ENCODE measurements at places on chromosomes 5 and 9.

GRCh38 chr5:176481711-176482110 is 33.5 kb downstream of the FAF2 start:
- DNase-seq: no peak

DNA sequence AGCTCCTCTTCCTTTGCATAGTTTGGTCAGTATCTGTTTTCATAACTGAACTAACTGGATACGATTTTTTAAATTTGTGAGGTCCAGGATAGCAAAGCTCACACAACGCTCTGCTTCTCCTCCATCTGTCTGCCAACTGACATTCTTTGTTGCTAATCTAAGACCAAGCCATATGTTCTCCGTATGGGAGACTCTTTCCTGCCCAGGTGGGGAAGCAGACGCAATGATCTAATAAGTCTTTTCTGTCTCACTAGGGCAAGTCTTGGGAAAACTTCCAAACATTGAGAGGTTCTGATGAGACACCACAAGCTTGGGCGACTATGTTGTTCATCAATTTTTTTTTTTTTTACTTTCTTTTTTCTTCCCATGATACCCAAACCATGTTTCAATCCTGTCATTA is 558.5 kb downstream of the EFNA5 start:
- no peak for DNase-seq

DNA sequence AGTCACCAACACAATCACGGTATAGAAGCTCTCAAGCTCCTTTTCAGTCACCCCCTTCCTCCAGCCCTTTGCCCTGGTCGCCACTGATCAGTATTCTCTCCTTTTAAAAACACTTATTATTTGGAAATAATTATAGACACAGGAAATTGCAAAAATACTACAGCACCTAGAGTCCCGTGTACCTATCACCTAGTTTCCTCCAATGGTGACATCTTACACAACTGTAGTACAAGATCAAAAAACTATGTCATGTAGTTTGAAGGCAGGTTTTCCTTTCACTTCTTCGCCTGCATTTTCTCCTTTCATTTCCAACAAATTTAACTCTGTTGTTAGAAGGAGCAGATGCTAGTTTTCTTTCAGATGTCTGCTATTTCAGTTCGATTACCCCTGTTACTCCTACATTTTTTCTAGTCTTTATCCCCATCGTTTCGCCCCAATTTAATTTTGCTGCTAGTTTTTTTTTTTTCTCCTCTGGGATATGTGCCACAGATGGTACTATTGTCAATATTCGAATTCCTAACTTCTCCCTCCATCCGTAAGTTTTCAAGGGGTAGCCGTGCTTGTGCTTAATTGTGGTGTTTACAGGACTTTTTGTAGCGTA is 612 bp upstream of the ATG10 start:
- no peak for DNase-seq

DNA sequence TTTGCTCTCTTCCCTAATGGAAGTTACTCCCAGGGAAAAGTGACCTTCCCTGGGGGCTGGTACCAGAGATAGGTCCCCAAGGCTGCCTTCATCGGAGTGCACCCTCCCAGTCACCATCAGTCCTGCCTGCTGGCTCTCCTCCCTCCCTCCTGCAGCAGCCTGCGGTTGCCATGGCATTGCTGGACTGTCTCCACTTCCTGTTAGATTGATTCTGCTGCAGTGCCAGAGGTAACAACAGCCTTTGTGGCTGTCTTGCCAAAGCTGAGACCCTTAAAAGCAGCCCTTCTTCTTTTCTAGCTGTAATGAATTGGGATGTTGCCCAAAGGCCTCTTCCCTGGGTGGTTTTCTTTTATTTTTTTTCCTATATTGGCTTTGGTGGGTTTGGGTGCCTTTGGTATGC is 78.1 kb upstream of the PRLR start:
- no peak for DNase-seq

DNA sequence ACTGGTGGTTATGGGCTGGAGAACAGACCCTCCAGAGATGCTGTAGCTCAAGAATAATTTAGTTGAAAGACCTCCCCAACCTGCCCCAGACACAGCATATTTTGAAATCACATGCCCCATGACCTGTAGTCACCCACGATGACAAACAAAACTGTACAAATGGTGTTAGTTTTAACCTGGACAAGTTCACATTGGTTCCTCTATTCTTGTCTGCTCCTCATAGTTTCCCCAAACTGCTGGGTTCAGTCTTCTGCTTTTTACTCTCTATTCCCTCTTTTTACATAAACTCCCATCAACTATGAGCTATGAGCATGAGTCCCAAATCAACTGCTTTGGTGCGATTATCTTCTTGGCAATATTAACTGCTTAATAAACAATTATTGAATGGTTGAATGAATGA is 365.3 kb upstream of the CLINT1 start:
- DNase-seq: no peak

- DNase-seq: peak; percentile 18
Observed at GRCh38 chr5:103259705-103260355, 1.3 kb downstream of the MACIR start.

DNA sequence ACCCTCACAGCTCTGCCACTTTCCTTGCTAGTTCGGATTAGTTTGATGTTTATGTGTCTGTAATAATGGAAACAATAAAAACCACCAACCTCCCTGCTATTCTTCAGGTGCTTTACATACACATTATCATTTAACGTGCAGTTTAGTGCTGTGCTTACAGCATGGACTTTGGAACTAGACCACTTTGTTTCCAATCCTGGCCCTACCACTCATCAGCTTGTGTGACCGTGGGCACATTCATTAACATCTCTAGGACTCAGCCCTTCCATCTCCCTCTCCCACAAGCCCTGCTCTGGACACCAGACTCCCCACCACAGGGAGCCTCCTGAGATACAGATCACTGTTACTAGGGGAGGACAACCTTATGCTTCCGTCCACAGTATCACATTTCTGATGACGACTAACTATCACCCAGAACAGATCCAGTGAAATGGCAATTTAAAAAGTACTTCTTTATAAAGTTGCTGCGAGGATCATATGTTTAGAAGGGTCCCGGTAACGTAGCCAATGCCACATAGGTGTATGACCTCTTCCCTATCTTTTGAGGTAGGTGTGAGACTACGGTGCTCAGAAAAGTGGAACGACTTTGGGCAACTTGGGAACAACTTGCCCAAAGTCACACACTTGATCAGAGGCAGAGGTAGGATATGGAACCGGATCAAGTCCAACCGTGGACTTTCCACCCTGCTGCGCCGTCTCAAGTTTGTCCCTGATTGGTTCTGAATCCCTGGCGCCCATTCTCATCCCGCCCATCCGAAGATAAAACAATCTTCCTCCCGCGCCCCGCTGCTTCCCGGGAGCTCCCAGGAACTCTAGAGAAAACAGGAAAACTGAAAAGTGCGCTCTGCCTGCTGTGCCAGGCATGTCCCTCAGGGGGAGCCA is 132.4 kb upstream of the NIPBL start:
- DNase-seq: peak; percentile 19

- DNase-seq: no peak
Observed at GRCh38 chr9:124266139-124266825, 8.5 kb downstream of the NEK6 start.

- DNase-seq: no peak
Observed at GRCh38 chr9:76077537-76077936, 187.1 kb downstream of the PCSK5 start.

DNA sequence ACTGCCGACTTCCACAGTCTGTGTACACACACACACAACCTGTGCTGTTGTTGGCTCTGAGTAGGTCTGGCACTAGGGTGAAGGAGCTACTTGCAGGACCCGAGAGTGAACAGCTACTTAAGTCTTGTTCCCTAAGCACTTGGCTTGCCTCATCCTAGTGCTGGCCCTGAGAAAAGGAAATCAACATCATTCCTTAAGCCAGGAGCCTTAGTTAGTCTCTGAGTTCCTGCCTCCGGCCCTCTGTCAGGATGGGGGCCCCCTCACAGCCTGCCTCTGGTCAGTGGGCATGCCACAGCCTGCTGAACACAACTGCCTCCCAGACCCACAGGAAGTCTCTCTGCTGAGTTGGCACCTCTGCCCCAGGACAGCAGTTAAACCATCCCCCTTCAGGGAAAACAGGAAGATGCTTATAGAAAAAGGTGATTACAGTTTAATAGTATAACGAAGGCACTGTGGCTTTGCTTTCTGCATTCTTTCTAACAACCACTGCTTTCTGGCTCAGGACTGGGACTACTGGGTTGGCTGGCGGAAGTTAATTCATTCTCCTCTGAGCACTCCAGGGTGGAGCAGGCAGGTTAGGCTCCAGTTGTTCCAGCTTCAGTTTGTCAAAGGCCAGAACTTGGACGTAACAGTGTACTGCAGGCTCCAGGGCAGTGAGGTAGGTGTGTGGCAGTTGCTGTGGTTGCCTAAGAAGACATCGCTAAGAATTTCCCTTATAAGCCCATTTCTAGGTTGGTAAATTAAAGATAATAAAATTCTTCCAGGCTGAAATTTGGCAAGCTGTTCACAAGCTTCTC is 2.8 kb downstream of the MAMDC2 start:
- DNase-seq: no peak

DNA sequence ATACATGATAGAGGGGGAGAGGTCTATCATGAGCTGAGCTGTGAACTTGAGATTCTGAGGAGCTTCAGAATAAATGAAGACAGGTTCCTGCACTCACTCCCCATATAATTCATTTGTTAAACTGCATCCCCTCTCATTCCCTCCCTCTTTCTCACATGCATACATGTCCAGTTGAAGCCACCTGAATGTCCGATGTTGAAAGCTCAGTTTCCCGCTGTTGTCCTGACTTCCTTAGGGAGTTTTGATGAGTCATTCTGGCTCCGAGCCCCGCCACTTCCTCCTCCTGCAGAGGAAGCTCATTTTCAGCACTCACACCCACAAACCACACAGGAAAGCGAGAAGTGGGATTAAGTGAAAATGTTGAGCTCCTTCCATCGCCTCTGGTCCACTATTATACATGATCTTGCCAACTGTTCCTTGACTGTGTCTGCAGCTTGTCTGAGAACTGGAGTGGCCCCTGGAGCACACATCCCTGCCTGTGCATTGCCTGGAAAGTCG is 121.2 kb downstream of the CEMIP2 start:
- peak; percentile 78 for DNase-seq

- no peak for DNase-seq
Observed at GRCh38 chr5:180433032-180433422, 61.2 kb upstream of the CNOT6 start.

DNA sequence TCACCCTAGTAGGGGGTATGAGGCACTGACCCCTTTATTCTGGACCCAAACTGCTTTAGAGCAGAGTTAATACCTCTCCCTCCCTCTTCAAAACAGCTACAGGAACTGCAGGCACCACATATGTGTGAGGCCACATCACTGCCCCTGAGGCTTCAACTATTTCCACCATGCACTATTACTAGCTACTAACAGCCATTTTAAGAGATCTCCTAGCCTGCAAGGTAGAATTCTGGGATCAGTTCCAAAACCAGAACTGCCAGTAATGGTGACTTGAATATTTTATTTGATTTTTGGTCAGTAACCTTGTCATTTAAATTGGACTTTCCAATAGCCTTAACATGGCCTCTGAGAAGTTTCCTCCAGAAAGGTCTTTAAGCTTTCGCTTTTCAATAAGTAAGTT is 55.3 kb upstream of the FSD1L start:
- no peak for DNase-seq

- peak; percentile 75 for DNase-seq
Observed at GRCh38 chr9:129482521-129483414, 138.1 kb downstream of the C9orf50 start.

DNA sequence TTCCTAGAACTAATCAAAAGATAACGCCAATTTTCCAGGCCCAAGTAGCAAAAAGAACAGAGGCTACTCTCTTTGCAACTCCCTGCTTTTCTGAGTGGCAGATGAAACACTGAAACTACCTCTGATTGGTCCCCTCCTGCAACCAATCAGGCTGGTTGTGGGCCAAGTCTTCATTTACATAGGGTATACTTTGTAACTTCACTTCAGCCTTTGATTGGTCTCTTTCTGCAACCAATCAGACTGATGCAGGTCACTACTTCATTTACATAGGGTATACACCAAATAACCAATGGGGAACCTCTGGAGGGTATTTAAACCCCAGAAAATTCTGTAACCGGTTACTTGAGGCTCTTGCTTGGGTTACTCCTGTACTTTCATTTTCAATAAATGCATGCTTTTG is 289.6 kb downstream of the MED10 start:
- no peak for DNase-seq

DNA sequence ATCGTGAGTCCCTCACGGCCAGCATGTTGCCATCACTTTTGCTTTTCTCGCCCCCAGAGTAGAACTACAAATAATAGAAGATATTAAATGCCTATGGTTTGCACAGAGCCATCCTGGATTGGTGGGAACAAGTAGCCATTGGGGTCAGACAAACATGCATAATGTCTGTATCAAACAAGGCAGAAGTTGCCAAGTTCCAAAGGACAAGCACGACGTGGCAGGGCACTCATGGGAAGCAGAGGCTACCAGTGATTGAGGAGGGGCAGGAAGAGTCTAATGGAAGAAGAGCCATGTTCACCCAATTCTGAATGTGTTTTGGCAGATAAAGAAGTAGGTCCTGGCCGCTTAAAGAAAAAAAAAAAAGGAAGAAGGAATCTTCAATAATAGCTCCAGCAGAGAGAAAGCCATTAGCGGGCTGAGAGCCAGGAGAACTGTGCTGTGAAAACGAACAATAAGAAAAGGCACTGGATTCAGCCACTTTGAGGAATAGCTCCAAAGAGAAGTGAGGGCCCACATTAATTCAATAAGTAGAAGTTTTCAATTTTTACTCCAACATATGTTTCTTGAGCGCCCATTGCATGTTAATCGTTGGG is 153.7 kb upstream of the ADCY2 start:
- DNase-seq: no peak

DNA sequence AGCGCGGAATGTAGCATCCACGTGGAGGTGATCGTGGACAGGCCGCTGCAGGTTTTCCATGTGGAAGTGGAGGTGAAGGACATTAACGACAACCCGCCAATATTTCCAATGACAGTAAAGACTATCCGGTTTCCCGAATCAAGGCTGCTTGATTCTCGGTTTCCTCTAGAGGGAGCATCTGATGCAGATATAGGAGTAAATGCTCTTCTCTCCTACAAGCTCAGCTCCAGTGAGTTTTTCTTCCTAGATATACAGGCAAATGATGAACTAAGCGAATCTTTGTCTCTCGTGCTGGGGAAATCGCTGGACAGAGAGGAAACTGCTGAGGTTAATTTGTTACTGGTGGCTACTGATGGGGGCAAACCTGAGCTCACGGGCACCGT is 598 bp downstream of the PCDHA2 start:
- DNase-seq: no peak

- no peak for DNase-seq
Observed at GRCh38 chr5:110105692-110106091, 416.0 kb downstream of the MAN2A1 start.

- peak; percentile 81 for DNase-seq
Observed at GRCh38 chr9:2241461-2241835, 226.3 kb downstream of the SMARCA2 start.
